ENCODE measurements at places on chromosomes 11 and 22. TPM values are rescaled to one million over a fixed set of nuclear protein-coding genes. Genes with fewer than 3 reads are reported as not detected.

- peak; percentile 92 for DNase-seq
Observed at GRCh38 chr11:70090961-70091381, 12.9 kb downstream of the ANO1 start.

Gene GPR83
- total RNA-seq, result 4.7 TPM

Gene ARVCF
- 118 TPM for total RNA-seq

Gene CHRNA10
- total RNA-seq, result 2.3 TPM
